ENCODE measurements at places on chromosomes 6 and 20.

DNA sequence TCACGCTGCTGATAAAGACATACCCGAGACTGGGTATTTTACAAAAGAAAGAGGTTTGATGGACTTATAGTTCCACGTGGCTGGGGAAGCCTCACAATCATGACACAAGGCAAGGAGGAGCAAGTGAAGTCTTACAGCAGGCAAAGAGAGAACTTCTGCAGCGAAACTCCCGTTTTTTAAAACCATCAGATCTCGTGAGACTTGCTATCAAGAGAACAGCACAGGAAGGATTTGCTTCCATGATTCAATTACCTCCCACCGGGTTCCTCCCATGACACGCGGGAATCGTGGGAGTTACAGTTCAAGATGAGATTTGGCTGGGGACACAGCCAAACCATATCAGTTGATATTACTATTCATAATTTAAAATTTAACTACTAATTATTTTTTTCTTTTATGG is 157.3 kb upstream of the ATXN1 start:
- peak; percentile 37 for DNase-seq

DNA sequence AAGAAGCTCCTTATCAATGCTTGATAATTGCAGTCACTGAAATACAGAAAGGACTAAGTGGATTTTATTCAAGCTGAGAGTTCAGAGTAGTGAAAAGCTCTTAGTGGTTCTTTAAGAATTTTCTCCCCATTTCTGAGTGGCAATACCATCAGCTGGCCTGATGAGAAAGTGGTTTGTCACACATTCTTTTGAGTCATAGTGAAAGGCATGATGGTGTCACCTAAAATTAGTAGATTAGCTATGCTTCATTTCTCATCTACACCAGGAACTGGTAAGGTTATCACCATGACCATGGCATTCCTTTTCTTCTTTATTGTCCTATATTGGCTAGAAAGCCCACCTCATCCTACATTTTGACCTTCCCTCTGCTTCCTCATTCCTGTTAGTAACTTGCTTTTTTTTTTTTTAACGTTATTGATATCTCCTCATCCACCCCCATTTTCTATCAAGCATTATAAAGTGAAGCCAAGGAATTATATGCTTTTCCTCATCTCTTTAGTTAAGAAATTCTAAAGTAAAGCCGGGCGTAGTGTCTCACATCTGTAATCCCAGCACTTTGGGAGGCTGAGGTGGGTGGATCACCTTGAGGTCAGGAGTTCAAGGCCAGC is 67.4 kb upstream of the LOC128125822 start:
- DNase-seq: no peak

- no peak for DNase-seq
Measured at GRCh38 chr6:31836474-31837368, 9.2 kb downstream of the HSPA1B start.

GRCh38 chr6:38012573-38012972 is 193.0 kb downstream of the ZFAND3 start:
- DNase-seq: peak; percentile 69

GRCh38 chr6:56657354-56657753 is 14.7 kb upstream of the DST start:
- DNase-seq: no peak

GRCh38 chr6:32953775-32954174 is 878 bp upstream of the HLA-DMA start:
- DNase-seq: no peak

DNA sequence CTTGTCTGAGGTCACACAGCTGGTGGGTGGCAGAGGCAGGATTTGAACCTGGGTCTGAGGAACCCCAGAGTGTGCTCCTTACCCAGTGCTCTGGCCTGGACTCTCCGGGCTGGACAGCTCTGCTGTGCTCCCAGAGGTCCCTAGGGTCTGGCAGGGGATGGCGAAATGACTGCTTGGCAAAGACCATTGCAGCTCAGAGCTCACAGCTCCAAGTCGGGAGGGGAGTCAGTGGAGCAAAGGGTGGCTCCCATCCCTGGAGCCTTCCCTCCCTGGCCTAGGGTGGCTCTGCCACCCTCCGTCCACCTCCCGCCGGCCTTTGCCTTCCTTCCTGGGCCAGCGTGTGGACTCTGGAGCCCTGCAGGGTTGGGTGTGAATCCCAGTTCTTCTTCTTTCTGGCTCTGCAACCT is 17.5 kb downstream of the CEBPB start:
- DNase-seq: no peak

- DNase-seq: no peak
Measured at GRCh38 chr6:166411271-166411670, 28.5 kb upstream of the MPC1 start.

DNA sequence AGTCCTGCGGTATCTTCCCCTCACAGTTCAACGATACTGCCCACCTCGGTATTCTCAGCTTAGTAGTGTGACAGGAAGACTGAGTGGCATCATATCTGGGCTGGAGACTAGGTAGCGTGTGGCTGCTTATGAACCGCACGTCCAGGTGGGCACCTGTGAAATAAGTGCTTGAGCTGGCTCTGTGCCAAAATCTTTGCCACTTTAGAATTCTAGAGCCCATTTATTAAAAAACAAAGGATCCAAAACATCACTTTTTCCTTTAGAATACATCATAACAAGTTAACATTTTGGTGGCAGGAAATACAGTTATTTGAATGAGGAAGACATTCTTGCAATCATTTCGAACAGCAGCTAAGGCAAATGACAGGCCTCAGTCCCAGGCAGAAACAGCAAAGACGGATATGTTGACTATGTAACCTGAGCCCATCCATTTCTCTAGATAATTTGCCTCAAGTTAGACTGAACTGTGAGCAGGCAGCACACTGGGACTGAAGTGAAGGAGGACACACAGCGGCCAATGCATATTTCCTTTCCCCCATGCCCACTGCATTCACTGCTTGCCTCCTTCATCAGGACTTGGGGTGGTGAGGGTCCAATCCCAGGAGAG is 136.6 kb downstream of the GMDS start:
- DNase-seq: no peak

DNA sequence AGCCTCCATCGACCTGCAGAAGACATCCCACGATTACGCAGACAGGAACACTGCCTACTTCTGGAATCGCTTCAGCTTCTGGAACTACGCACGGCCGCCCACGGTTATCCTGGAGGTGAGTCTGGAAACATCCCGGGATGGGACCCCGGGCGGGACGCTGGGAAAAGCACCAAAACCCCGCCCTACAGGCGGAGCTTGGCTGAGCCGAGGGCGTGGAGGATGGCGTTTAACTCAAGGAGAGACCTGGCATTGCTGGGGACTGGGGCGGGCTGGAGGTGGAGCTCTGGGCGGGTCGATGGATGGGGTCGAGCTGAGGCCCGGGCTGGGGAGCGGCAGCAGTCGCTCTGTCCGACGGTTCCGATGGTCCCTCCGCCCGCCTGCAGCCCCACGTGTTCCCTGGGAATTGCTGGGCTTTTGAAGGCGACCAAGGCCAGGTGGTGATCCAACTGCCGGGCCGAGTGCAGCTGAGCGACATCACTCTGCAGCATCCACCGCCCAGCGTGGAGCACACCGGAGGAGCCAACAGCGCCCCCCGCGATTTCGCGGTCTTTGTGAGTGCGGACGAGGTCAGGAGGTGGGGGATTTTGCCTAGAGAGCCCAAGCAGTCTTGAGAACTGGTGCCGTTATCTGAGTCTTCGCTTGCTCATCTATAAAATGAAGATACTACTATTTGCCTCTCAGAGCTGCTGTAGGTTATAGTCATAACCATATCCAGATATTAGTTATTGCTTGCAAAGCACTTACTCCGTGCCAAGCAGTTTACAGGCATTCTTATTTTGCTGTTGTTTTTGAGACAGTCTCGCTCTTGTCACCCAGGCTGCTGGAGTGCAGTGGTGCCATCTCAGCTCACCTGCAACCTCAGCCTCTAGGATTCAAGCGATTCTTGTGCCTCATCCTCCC is 3.8 kb downstream of the SPAG4 start:
- peak; percentile 93 for DNase-seq

- DNase-seq: no peak
Measured at GRCh38 chr6:41475164-41475563, 71.0 kb upstream of the FOXP4 start.

GRCh38 chr6:82525775-82526495 is 162.3 kb downstream of the TPBG start:
- DNase-seq: no peak

DNA sequence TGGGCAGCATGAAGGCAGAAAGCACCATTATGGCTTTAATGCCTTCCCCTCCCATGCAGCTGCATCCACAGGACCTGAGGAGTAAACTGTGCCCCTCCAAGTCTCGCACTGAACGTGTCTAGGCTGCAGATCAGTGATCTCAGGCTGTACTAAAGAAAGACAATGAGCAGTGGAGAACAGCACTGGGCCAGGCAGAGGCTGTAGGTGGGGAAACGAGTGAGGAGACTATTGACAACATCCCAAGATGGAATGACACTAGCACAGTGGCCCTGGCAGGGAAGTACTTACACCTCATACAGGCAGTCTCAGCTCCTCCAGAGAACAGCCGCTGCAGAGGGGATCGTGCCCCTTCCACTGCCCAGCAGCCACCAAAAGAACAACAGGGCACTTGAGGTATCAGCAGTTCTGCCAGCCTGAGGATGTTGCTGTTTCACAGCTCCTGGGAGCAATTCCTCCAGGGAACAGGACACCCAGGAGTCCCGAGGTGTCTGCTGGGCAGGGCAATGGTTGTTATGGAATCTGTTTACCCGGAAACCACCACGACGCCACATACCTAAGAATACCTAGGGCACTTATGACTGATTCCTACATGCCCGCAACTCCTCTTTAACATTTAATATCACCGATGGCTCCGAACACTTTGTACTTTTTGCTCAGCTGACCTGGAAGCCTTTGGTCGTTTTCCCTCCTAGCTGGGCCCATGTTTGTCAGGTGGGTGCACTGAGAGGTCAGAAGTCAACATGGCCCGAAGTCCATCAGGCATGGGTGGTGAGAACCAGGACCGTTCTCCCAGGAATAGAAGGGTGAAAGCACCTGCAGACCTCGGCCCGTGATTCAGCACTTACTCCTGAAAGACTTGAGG is 79.1 kb downstream of the SLC22A23 start:
- DNase-seq: no peak

DNA sequence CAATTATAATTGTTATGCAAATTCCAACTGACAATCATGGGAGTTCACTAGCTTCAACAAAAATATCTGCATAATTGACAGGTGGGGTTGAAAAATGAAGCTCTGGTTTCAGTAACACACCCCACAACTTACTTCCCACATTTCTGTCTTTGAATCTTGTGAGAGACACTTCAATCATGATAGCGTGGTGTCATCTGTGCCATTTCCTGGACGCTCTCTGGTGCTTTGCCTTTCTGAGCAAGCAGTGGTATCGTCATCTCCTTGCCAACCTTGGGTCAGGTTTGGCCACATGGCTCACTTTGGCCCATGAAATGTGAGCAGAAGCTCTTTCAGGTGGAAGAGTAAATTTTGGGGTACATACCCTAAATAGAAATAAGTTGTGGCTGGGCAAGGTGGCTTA is 10.2 kb downstream of the BMP7 start:
- no peak for DNase-seq

DNA sequence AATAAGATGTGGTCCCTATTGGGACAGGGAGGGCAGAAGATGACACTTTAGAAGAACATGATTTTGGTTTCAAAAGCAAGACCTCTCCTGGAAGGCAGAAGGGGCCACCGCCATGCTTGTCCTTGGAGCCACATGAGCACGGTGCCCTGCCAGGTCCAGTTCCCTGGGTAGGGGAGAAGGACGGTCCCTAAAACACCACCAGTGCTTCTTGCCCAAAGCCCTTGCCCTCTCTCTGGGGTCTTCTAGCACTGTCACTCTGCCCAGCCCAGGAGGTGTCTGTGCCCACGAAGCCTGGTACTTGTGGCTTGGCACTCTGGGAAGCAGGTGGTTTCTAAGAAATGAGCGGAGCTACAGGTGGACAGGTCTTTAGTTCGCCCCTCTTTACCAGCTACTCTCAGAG is 46.0 kb downstream of the PLCG1 start:
- DNase-seq: no peak

DNA sequence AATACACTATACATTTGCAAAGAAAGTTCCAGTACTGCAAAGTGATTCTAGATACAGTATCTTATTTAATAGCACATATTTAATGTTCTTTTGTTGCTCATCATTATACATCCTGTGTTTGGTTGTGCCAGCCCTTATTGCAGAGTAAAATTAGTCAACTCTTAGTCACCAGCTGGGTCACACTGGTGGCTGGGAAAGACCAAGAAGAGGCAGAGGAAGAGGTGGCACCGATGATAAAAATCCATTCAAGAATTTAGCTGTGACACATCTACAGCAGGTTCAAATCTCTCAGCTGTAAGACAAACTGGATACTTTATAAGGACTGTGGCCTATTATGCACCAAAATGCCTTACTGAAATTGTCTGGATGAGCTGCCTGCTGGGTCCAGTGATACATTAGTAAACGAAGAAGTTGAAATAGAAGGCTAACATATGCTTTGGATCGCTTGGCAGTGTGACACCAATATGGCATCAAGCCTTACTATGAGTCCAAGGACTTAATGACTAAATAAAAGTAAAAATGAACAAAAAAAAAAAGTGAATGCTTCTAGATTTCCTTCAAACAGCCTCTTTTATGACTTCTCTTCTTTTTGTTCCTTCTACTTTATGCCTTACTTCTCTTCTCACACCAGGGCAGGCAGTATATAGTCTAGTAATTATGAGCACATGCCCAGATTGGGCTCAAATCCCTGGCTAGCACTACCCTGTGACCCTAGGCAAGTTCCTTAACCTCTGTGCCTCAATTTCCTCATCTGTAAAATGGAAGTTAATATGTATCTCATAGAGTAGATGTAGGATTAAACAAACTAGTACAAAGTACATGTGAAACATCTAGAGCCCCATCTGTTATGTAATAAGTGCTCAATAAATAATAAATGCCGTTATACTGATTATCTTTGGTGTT is 29.4 kb upstream of the RNF8 start:
- DNase-seq: no peak

DNA sequence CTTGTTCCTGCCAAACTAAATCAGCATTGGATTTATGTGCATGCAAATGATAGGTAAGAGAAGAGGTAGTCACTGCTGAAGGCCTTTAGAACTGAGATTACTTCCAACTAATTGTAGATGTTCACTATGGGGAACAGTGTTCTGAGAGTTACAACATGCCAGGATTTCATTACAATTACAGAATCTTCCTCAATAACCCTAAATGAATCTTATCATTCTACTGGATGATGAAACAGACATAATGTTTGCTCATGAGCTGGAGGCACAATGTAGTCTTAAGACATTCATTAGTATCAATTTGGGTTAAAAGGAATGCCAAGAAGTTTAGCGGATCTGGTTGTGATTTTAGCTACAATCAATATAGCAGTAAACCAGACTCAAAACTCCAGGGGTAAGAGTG is 248.9 kb upstream of the THEMIS start:
- no peak for DNase-seq

- DNase-seq: no peak
Measured at GRCh38 chr6:170444056-170444591, 109.0 kb downstream of the PSMB1 start.

All from SK-MEL-5 (cell line).